ENCODE measurements at places on chromosomes 2 and 18. TPM values are rescaled to one million over a fixed set of nuclear protein-coding genes. Genes with fewer than 3 reads are reported as not detected.

DNA sequence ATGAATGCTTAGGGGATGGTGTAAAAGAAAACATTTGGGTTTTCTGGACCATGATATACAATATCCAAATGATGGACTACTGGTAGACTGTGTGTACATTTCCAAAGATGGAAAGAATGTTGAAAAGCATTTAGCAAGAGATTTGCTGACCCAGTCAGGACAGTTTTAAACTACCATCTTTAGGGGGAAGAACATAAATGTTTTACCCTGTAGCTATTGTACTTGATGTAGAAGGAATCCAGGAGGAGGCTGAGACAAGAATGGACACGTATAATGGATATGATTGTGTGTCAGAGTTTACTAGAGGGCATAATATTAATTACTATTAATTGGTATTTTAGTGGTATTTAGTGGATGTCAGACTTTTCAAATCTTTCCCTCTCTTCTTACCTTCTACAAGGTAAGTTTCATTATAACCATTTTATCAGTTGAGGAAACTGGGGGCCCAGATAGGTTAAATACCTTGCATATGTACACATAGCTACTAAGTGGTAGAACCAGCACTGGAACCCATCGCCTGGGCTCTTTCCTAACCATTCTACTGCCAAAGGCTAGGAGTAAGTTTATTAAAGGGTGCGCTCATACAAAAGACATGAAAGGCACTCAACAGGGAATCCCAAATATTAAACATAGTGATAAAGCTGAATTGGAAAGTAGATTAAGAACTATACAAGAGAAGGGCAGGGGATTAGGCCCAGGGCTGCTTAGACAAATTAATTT lies 8.9 kb downstream of the TACR1 start:
- DNase-seq = no peak

DNA sequence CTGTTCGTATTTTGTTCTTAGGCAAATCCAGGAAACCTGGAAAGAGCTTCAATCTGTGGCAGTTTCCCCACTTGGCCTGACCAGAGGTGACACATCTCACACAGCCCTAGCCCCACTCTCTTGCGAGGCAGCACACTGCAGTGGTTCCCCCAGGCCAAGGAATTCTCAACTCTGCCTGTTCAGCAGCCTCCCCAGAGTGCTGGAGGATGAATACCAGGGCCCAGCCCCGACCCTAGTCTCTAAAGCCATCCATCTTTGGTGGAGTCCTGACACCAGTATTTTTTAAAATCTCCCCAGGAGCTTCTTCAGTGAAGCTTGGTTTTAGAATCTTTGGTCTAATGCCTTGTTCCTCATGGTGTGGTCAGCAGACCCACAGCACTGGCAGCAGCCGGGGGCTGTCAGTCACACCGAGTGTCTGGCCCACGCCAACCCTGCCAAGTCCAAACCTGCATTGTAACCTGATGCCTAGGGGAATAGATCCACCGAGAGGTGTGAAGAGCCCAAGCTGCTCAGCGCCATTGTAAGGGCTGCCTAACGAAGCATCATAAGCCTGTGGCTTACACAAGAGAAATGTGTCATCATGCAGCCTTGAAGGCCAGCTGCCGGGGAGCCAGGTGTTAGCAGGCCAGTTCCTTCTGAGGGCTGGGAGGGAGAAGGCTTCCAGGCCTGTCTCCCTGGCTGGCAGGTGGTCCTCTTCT lies 428.7 kb upstream of the ID2 start:
- no peak for DNase-seq

DNA sequence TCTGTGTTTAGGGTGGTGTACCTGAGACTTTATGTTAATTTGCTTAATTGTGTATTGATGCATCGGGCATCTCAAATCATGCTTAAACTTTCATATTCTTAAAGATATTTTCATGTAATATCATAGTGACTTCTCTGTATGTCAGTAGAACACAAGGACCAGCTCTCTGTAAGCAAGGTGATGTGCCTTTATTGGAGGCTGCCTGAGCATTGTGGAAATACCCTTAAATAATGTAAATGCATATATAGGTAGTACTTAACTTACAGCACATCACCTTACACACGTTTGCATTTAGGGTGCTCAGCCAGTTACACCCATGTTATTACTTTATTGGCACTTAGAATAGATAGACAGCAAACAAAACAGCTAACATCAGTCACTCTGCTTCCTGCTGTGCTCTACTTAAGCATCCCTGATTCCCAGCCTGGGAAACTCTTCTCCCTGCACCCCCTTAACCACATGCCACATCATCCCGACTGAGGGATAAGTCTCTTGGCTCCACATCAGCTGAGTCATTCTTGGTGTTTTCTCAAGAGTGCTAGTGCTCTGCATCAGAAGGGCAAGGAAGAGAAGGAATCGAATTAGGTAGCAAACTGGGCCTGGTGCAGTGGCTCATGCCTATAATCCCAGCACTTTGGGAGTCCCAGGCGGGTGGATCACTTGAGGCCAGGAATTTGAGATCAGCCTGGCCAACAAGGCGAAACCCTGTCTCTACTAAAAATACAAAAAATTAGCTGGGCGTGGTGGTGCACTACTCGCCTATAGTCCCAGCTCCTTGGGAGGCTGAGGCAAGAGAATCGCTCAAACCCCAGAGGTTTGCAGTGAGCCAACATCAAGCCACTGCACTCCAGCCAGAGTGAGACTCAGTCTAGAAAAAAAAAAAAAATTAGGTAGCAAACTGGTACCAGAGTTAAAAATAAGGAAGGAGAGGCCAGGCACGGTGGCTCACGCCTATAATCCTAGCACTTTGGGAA lies 108.7 kb downstream of the MAP3K20 start:
- no peak for DNase-seq

GRCh38 chr2:15279201-15279876 lies 281.8 kb downstream of the NBAS start:
- DNase-seq = no peak

DNA sequence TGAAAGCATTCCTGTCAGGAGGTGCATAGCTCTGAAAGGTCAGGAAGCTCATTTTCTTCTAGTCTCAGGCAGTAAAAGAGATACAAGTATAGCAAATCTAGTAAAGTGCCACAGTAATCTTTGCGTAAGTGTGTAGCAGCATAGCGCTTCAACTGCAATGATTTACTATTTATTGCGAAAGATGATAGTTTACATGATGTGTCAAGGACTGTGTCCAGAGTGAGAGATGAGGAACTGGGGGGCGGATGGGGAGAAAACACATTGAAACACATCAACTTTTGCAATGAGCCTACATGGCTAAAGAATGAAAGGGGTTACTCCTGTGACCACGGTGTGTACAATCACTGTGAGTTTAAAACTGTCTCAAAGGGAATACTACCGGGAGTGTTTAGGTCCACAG lies 644.4 kb downstream of the GALR1 start:
- no peak for DNase-seq

GRCh38 chr2:28232295-28232694 lies 160.4 kb upstream of the FOSL2 start:
- DNase-seq = no peak

DNA sequence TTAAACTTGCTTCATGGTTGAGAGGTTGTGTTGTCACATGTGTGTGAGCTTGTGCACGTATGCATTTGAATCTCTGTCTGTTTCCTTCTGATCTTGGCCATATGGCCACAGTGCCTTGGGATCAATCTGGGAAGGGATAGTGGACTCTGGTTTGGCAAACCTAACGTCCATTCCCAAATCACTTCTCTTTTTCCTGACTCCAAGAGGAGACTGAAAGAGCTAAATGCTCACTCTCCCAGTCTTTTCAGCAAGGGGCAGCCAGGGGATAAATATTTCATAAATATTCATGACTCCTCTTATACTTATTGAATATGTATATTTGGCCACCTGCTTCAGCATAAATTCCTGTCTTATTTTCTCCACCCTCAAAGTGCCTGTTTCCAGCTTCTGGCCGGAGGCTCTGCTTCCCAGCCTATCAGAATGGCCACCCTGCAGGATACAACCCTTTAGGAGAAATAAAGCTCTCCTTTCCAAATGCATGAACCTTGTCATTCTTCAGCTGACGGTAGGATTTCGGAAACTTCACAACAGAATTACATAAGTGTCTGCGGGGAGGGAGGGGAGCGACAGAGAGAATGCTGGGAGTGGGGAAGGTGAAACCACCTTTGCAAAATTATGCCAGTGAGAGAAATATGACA lies 112.2 kb upstream of the COPS8 start:
- no peak for DNase-seq

The UNC80 gene
- 2.1 TPM for total RNA-seq

All from cardiac septum (tissue), 1 donor.